ENCODE measurements at places on chromosomes 5 and 9.

DNA sequence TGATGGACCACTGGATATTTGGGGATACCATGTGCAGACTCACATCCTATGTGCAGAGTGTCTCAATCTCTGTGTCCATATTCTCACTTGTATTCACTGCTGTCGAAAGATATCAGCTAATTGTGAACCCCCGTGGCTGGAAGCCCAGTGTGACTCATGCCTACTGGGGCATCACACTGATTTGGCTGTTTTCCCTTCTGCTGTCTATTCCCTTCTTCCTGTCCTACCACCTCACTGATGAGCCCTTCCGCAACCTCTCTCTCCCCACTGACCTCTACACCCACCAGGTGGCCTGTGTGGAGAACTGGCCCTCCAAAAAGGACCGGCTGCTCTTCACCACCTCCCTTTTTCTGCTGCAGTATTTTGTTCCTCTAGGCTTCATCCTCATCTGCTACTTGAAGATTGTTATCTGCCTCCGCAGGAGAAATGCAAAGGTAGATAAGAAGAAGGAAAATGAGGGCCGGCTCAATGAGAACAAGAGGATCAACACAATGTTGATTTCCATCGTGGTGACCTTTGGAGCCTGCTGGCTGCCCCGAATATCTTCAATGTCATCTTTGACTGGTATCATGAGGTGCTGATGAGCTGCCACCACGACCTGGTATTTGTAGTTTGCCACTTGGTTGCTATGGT, 54.5 kb upstream of the HNRNPA0 start:
- no peak for DNase-seq

DNA sequence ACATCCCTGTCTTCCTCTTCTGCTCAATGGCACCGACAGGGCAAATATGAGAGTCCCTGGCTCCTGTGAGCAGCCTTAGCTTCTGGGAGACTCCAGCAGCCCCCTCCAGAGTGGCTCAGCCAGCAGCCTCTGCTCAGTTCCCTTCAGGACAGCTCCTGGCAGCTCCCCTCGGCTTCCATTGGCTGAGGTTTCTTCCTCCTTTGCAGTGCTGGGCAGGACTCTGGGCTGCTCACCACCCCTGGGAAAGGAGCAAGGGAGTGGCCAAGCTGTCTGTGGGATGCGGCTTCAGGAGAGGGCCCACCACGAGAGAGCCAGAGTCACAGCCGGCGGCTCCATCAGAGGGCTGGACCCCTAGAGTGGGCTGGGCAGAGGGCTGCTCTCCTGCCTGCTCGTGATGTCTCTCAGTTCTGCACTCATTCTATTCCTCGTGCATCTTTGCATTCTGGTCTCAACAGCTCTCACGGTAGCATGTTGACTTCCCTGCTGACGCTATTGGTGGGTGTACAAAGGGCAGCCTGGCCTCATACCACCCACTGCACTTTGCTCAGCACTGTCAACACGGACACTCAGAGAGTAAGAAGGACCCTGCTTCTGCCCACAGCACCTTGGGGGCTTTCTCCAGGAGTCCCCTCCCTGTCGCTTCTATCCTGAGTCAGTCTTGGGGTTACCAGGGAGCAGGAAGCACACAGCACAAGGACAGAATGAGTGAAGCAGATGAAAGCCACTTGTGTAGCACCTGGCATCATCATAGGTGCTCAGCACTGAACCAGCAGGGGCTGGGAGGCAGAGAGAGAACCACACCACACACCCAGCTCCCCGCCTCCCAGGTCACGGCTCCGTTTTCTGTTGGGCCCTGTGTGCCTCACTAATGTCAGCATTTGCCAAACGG, 80.9 kb upstream of the ALDH1B1 start:
- DNase-seq, result no peak

GRCh38 chr5:55737793-55738192, at the start of gene DDX4:
Gene DDX4, plus strand, starts transcription at chr5:55738061. Its CDS starts 903 bp downstream, at chr5:55738964.
- no peak for DNase-seq

DNA sequence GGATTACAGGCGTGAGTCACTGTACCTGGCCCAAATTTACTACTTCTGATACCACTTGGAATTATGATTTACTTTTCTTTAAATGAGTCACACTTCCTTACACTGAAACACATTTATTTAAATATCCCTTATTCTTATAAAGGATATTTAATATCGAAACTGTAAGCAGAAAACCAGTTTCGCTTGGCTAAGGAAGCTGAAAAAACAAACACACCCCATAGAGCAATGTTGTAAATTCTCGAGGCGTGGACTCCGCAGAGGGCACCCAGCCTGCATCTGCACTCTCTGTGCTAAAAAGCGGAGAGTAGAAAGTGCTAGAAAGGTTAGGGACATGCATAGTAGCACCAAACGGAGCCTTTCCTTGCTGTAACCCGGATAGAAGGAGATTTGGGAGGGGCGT, 86.5 kb downstream of the HMCN2 start:
- no peak for DNase-seq

DNA sequence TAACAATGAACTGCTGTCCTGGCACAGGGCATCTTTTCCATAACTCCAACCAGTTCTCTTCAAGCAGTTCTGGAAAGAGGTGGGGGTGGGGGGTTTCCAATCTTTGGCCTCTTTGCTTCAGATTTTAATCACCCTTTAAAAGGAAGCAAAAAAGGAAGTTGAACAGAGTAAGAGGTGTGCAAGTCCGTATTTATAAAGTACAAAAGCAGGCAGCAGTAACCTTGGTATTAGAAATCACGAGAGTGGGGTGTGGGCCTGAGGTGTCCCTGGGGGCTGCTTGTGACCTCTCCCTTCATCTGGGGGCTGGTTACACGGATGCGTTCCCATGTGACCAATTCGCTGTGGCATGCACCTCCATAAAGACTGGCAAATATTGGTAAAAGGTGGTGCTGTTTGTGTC, 70.5 kb downstream of the PTCH1 start:
- no peak for DNase-seq

- DNase-seq, result no peak
Measured at GRCh38 chr5:146151970-146152369, 30.5 kb downstream of the LARS1 start.
